Astrocyte (in vitro differentiated cells and primary cell): ENCODE measurements at places on chromosomes 1 and 21. TPM values are rescaled to one million over a fixed set of nuclear protein-coding genes. Genes with fewer than 3 reads are reported as not detected.

OR2L3 gene
- not detected in 2 replicates for total RNA-seq

LMOD1 gene
- total RNA-seq: 13.2 and 14.9 TPM in 2 replicates

RGSL1 gene
- not detected in 2 replicates for total RNA-seq

CR1L gene
- total RNA-seq: not detected in 2 replicates

CTSS gene
- total RNA-seq: 0.31 and 0.61 TPM in 2 replicates

FTCD gene
- total RNA-seq: 1.9 and 2.0 TPM in 2 replicates

GIPC2 gene
- total RNA-seq: not detected in 2 replicates

ARHGEF16 gene
- 3.7 and 4.1 TPM in 2 replicates for total RNA-seq

UBE2G2 gene
- 63.8 and 74.5 TPM in 2 replicates for total RNA-seq

CLIC6 gene
- 0.22 and 0.30 TPM in 2 replicates for total RNA-seq

SH3BGRL3 gene
- 301 and 324 TPM in 2 replicates for total RNA-seq

PLA2G2D gene
- not detected in 2 replicates for total RNA-seq

ANKRD34A gene
- total RNA-seq: 5.8 and 6.3 TPM in 2 replicates

ARHGAP30 gene
- total RNA-seq: 0.19 and 0.25 TPM in 2 replicates

RGS4 gene
- 16.2 and 23.8 TPM in 2 replicates for total RNA-seq

HENMT1 gene
- total RNA-seq: 2.2 and 2.5 TPM in 2 replicates

LPGAT1 gene
- 36.7 and 37.7 TPM in 2 replicates for total RNA-seq

TAS1R2 gene
- total RNA-seq: not detected in 2 replicates

ACBD6 gene
- 36.8 and 43.4 TPM in 2 replicates for total RNA-seq

AVPR1B gene
- not detected in 2 replicates for total RNA-seq

MAPKAPK2 gene
- total RNA-seq: 104 and 108 TPM in 2 replicates

AADACL4 gene
- total RNA-seq: not detected in 2 replicates

AMY2B gene
- total RNA-seq: 1.7 and 2.1 TPM in 2 replicates

SPATA46 gene
- not detected in 2 replicates for total RNA-seq

KIF2C gene
- total RNA-seq: 1.9 and 3.2 TPM in 2 replicates

VAV3 gene
- total RNA-seq: 1.9 and 2.6 TPM in 2 replicates

DRAXIN gene
- 0.79 and 1.7 TPM in 2 replicates for total RNA-seq

PLA2G2C gene
- not detected in 2 replicates for total RNA-seq

SUSD4 gene
- total RNA-seq: 9.2 and 18.8 TPM in 2 replicates

ITLN1 gene
- not detected in 2 replicates for total RNA-seq

PALMD gene
- total RNA-seq: 0.41 and 0.58 TPM in 2 replicates

ATP1A4 gene
- not detected in 2 replicates for total RNA-seq

SLC22A15 gene
- 10.3 and 12.0 TPM in 2 replicates for total RNA-seq

RGS13 gene
- total RNA-seq: not detected in 2 replicates

CSRP1 gene
- total RNA-seq: 289 and 317 TPM in 2 replicates

WNT2B gene
- total RNA-seq: 18.0 and 18.5 TPM in 2 replicates
